ENCODE measurements at places on chromosomes 3 and 15.

GRCh38 chr3:20563251-20563650, 377.2 kb upstream of the SGO1 start:
- no peak for DNase-seq

DNA sequence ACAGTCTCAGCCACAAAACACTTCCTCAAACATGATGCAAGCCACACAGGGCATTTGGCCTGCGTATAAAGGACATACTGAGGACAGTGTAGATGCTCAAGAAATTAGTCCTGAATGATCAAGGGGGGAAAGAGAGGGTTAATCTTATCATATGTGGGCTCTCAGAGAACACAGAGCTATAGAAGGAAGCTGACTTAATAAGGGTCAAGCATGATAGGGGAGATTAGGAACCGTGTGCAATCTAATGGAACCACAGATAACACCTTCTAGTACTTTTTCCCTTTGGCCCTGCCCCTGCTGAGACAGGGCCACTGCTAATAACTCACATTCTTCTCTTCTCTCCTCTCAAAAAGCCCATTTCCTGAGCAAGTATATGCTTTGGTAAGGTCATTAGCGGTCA, 114.1 kb upstream of the ADAMTS9 start:
- DNase-seq: no peak

DNA sequence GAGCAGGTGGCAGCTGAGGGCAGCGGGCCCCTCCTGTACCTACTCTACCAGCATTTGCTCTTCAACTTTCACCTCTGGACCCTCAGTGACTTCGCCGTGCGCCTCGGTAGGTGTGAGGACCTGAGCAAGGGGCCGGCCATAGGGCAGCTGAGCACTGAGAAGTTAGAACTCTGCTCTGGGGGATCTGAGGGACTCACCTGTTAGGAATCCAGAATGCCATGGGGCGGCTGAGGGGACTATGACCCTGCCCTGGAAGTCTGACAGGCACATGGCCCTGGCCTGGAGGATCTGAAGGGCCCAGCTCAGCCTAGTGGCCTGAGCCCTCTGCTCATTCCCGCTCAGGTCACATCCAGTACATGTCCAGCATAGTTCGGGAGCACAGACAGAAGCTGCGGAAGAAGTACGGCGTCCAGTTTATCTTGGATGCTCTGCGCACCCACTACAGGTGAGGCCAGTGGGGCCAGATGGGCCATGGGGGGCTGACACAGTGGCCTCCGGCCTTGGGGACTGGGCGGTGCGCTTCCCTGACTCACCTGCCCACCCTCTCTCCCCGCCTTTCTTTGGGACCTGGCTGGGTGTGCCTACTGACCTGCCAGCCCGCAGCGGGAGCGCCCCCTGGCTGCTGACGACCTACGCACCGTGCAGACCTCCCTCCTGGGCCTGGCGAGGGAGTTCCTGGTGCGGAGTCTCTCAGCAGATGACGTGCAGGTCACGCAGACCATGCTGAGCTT, 18.8 kb downstream of the NBEAL2 start:
- peak; percentile 64 for DNase-seq

DNA sequence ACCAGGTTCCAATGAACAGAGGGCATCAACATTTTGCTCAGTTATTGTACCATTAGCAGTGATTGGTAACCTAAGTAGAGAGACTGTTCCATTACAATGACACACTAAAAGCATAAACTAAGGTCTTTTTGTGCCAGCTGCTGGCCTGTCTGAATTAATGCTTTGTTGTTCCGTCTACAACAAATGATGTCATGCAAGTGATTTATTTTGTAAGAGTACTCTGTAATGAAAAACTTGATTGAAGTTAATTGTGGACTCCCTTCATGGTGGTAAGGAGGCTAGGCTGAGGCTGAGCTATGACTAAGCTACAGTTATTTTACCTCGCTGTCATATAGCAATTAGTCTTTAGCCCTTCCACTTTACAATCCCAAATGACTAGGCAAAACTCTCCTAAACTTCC, 23.2 kb downstream of the RCN2 start:
- DNase-seq: no peak

- no peak for DNase-seq
Measured at GRCh38 chr3:188884299-188885043, 287.3 kb upstream of the TPRG1 start.

GRCh38 chr3:125128861-125129501, 73.2 kb upstream of the HEG1 start:
- DNase-seq: no peak

DNA sequence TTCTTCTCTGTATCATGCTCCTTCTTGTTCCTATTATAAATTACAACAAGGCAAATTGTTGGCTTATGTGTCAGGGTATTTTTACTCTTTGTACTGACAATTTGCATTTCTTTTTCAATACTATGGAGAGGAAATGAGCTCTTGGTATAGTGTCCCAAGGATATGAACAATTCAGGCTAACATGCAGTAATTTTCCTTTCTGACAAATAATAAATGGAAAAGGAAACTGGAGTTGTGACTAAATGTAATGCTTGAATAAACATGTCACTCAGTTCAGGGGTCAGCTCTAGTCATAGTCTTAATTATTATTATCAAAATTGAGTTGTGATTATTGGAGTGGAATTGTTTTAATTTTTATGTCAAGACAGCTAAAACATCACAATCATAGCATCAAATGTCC, 256.0 kb upstream of the ZPLD1 start:
- no peak for DNase-seq

- no peak for DNase-seq
Measured at GRCh38 chr3:16239780-16240179, 25.0 kb downstream of the DPH3 start.

- DNase-seq: no peak
Measured at GRCh38 chr3:128794067-128794768, 68.2 kb downstream of the RAB7A start.

DNA sequence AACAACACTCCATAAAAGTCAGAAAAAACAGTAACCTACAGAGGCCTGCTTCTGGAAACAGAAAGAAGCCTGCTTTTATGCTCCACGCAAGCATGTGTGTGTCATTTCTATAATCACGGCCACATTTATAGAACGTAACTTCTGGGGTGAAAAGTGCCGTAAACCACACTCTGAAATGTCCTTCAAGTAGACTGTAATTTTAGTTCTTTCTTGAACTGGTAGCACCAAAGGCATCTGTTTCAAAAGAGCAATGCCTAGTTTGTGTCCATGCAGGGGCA, 19.5 kb upstream of the CMTM7 start:
- DNase-seq: no peak

DNA sequence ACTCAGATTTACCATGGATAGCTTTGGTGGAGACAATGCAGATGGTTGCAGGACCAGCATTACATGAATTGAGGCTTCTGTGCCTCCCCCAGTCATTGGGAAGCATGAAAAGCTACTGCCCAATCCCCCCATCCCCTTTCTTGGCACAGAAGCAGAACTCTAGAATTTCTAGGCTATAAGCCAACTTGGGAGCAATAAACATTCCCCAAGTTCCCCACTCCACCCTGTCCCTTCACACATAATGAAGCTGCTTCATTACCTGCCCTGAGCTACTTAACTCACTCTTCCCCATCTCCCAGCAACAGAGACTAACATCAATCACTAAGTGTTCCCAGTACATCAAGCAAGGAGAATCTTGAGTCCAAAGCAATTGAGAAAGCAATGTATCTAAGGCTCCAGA, 164.5 kb downstream of the RORA start:
- DNase-seq: no peak

DNA sequence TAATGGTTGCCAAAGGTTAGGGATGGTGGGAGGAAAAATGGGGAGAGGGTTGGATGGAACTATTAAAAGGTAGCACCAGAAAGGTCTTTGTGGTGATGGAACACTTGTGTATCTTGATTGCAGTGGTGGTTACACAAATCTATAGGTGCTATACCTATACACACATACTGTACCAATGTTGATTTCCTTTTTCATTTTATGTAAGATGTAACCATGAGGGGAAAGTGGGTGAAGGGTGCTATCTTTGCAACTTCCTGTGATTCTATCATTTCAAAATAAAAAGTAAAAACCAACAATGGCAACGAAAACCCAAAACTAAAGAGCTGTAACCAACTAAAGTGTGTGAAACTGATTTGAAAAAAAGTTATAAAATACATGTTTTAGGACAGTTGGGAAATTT, 761 bp upstream of the ZNF35 start:
- DNase-seq: no peak

- DNase-seq: no peak
Measured at GRCh38 chr15:92653366-92653765, 2.2 kb downstream of the FAM174B start.

DNA sequence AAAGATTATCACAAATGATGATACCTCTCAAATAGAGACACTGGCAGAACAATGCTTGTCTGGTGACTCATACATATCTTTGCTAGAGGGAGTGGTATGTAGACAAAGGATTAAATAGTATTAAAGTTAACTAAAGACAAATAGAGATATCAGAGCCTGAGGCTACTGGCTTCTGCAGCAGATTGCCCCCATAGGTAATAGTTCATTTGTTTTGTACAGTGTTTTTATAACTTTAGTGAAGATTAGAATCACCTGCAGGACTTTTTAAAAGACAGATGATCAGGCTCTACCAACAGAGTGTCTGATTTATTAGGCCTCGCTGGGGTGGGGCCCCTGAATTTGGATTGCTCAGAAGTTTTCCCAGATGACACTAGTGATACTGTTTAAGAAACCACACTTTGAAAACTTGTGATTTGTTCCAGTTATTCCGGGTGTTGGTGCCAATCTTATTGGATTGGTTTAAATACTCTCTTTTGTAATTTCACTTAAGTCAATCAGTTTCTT, 96.4 kb downstream of the NAALADL2 start:
- no peak for DNase-seq

GRCh38 chr15:78420766-78421165, 17.2 kb upstream of the IREB2 start:
- no peak for DNase-seq

- no peak for DNase-seq
Measured at GRCh38 chr3:53828581-53828980, 17.6 kb downstream of the CHDH start.

- DNase-seq: no peak
Measured at GRCh38 chr3:192687488-192688152, 39.7 kb downstream of the FGF12 start.

- no peak for DNase-seq
Measured at GRCh38 chr3:101690972-101691371, 4.5 kb upstream of the RPL24 start.

DNA sequence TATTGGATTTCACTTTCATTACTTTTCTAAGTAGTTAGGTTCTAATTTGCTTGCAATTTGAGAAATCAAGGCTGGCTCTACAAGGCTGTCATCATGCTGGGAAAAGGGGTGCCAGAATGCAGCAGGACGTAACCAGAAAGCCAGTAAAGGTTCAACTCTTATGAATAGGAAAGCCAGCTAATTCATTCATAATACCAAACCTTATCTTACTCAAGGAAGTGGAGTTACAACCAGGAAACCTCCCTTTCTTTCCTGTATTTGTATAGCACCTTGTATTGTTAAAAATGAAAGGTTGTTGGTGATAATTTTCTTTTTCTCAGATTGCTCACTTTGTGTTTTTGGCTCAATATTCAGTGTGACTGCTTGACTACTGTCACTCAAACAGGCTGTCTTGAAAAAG, 109.4 kb downstream of the FILIP1L start:
- no peak for DNase-seq

DNA sequence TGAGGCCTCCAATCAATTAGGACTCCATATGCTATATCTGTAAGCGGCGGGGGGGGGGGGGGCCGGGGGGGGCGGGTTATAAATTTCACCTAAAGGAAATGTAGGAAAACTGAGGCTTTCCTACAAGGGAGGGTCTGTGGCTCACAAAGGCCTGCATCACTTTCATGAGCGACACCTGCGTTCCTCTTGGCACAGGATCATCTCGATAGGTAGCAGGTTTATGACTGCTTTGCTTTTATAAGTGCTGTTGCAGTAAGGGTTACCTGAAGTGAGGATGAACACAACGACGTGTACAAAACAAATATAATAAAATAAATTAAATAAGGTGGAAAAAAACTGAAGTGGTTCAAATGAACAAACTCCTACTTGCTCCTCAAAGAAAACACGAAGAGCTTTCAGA, 194.3 kb downstream of the FOXP1 start:
- no peak for DNase-seq

- no peak for DNase-seq
Measured at GRCh38 chr3:4271834-4272233, 31.3 kb upstream of the SETMAR start.

- no peak for DNase-seq
Measured at GRCh38 chr15:76961268-76962011, 29.9 kb downstream of the RCN2 start.

DNA sequence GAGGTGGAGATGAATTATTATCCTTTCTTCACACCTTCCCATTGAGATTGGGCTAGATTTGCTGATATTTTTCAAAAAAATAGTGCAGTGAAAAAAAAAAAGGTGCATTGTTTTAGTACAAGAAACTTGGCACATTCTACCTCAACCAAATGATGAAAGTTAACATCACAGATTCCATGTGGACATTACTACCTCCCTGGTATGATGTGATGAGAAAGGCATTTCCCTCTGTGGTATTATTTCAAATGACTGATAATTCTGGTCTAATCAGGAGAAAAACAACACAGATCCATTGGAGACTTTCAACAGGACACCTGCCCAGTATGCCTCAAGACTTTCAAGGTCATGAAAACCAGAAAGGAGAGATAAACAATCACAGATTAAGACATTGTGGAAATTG, 313.4 kb downstream of the BCHE start:
- DNase-seq: no peak

- DNase-seq: no peak
Measured at GRCh38 chr3:161576714-161577510, 80.3 kb downstream of the OTOL1 start.

GRCh38 chr3:50304601-50305000, 1.2 kb upstream of the HYAL1 start:
- DNase-seq: no peak

DNA sequence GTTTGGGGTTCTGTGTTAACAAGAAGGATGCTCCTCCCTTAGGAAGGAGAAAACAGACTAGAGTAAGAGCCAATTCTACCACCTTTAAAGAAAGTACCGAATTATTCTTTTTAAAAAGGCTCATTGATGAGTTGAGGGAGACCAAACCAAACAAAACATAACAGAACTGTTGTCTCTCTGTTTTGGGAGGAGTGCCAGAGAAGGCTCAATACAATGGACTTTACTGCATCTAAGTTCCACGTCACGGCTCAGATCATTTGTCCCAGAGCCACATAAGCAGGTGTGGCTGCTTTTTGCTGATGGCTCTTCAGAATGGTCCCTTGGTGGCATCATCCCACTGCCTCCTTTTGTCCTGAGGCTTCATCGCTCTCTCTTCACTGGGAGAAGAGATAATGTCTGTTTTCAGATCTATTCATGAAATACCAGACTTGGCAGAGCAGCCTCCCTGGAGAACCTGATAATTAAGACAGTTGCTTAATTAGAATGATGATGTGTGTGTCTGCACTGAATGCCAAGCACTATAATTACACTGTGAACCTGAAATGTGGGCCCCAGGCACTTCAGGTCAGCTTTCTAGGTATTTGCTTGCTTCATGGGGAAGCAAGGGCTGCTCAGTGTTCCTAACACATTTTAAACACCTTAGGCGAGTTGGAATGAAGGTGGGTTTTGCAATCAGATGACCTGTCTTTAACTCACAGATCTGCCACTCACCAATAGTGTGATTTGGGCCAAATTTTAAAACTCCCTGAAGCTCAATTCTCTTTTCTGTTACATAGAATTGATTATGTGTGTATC, 335.2 kb upstream of the MCTP2 start:
- no peak for DNase-seq
